K562 (cell line): ENCODE measurements at places on chromosomes 11 and 22. TPM values are rescaled to one million over a fixed set of nuclear protein-coding genes. Genes with fewer than 3 reads are reported as not detected.

MS4A6E gene
- not detected in 2 replicates for polyA plus RNA-seq

LRRC51 gene
- 5.6 and 9.9 TPM in 2 replicates for polyA plus RNA-seq

MRGPRF gene
- polyA plus RNA-seq: not detected in 2 replicates

CSNK1E gene
- 65.6 and 70.0 TPM in 2 replicates for polyA plus RNA-seq

TMEM9B gene
- polyA plus RNA-seq: 11.9 and 16.6 TPM in 2 replicates

RAB38 gene
- 2.1 and 2.7 TPM in 2 replicates for polyA plus RNA-seq

OR5B21 gene
- not detected in 2 replicates for polyA plus RNA-seq

LRRC75B gene
- 1.7 and 2.8 TPM in 2 replicates for polyA plus RNA-seq

PANX2 gene
- 1.7 and 1.9 TPM in 2 replicates for polyA plus RNA-seq

KRTAP5-1 gene
- not detected in 2 replicates for polyA plus RNA-seq

SLC5A1 gene
- not detected in 2 replicates for polyA plus RNA-seq

DEPDC5 gene
- 10.7 and 10.8 TPM in 2 replicates for polyA plus RNA-seq

JHY gene
- not detected in 2 replicates for polyA plus RNA-seq

SCGB2A2 gene
- polyA plus RNA-seq: not detected in 2 replicates

F2 gene
- polyA plus RNA-seq: not detected in 2 replicates

OR52N4 gene
- polyA plus RNA-seq: not detected in 2 replicates

CTSW gene
- not detected in 2 replicates for polyA plus RNA-seq

OR5AS1 gene
- polyA plus RNA-seq: not detected in 2 replicates

TMPRSS5 gene
- 0.27 and 0.61 TPM in 2 replicates for polyA plus RNA-seq

DEAF1 gene
- polyA plus RNA-seq: 52.7 and 62.6 TPM in 2 replicates

CHRDL2 gene
- polyA plus RNA-seq: not detected in 2 replicates

OR52I2 gene
- polyA plus RNA-seq: not detected in 2 replicates

SLC35C1 gene
- polyA plus RNA-seq: 4.2 and 4.4 TPM in 2 replicates

GLB1L3 gene
- 0.49 and 0.59 TPM in 2 replicates for polyA plus RNA-seq

OLFML1 gene
- polyA plus RNA-seq: not detected in 2 replicates

ELFN2 gene
- not detected in 2 replicates for polyA plus RNA-seq

KDM4D gene
- 0.48 and 0.59 TPM in 2 replicates for polyA plus RNA-seq

OR51F2 gene
- not detected in 2 replicates for polyA plus RNA-seq

OR8D4 gene
- polyA plus RNA-seq: not detected in 2 replicates

ASRGL1 gene
- 13.0 and 14.4 TPM in 2 replicates for polyA plus RNA-seq

LDHAL6A gene
- not detected in 2 replicates for polyA plus RNA-seq

RCOR2 gene
- 2.8 and 4.2 TPM in 2 replicates for polyA plus RNA-seq

TSPAN32 gene
- polyA plus RNA-seq: 3.3 and 7.3 TPM in 2 replicates

IFITM10 gene
- polyA plus RNA-seq: 0.08 TPM in 1 of 2 replicates, not detected in the other

MOGAT2 gene
- polyA plus RNA-seq: not detected in 2 replicates

GRIA4 gene
- polyA plus RNA-seq: not detected in 2 replicates

IL10RA gene
- 2.7 and 3.6 TPM in 2 replicates for polyA plus RNA-seq

ADORA2A gene
- 0.54 and 1.2 TPM in 2 replicates for polyA plus RNA-seq

CARD16 gene
- polyA plus RNA-seq: not detected in 2 replicates

TTC28 gene
- 2.2 and 4.4 TPM in 2 replicates for polyA plus RNA-seq

SCGB1D2 gene
- not detected in 2 replicates for polyA plus RNA-seq

CABP7 gene
- not detected in 2 replicates for polyA plus RNA-seq

KCNA4 gene
- polyA plus RNA-seq: not detected in 2 replicates

PIH1D2 gene
- polyA plus RNA-seq: 1.2 and 1.6 TPM in 2 replicates

P2RY2 gene
- polyA plus RNA-seq: not detected in 2 replicates

ADM2 gene
- polyA plus RNA-seq: 1.3 and 2.2 TPM in 2 replicates

C11orf87 gene
- not detected in 2 replicates for polyA plus RNA-seq

MS4A3 gene
- polyA plus RNA-seq: 32.8 and 39.2 TPM in 2 replicates

PPFIA1 gene
- polyA plus RNA-seq: 27.4 and 31.0 TPM in 2 replicates

SLC22A12 gene
- not detected in 2 replicates for polyA plus RNA-seq

ADAMTS8 gene
- not detected in 2 replicates for polyA plus RNA-seq
